ENCODE measurements at places on chromosomes 6 and 20.

GRCh38 chr6:97218912-97219311 is 64.1 kb downstream of the MMS22L start:
- no peak for DNase-seq

DNA sequence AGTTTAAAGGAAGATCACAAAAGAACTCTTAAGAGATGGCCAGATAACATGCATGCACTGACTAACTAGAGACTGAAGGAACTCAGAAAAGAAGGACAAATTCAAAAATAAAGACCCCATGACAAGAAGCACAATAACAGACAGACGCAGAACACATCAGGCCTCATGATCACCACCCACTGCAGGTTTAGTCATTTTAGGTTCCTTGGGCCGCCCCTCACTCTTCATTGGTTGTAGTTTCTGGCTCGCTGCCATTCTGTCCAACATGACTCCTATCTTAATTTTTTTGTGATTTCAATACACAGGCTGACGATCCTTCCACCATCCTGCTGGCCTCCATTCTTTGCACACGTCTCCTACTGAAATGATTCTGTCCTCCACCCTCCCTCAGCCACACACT is 21.6 kb downstream of the STX7 start:
- DNase-seq = no peak

- DNase-seq = no peak
Measured at GRCh38 chr20:2690718-2691117, 1.9 kb upstream of the EBF4 start.

DNA sequence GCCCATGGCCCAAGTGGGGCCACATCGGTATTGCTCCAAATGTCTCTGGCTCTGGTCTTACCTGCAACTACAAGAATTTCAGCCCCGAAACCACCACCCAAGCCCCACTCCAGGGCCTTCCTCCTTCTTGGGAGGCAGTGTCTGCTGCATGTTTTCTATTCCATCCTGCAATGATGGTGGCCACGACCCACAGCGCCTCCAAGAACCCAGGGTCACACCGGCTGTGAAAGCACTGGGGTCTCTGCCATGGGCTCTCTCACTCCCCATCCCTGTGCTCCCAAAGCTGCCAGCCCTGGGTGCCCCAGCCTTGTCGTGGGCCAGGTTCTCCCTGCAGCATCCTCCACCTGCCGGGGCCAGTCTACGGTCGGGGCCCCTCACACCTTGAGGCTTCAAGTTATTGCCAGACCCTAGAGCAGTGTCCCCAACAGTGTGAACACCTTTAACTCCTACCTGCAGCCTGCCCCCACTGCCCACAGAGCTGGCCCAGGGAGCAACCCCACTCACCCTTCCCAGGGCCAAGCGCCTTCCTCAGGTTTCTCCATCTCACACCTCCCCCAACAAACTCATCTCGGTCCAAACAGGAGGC is 115.4 kb downstream of the JPH2 start:
- no peak for DNase-seq

- no peak for DNase-seq
Measured at GRCh38 chr6:37123957-37124729, 45.8 kb upstream of the PIM1 start.

DNA sequence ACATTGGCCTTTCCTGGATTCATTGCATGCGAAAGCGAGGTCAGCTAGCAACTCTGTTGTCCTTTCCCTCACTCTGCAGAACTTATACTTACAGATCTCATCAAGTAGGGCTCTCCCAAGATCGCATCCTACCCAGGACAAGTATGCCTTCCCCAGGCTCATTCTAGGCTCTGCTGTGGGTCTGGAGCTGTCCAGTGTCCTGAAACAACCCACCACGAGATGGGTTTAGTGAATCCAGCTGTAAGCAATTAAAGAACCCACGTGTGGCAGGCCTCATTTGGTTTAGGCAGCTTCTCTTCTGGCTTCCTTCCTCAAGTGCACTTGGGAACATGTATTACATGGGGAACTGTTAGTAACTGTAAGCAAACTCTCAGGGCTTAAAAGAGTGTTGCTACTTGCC is 406.5 kb upstream of the CHD6 start:
- DNase-seq = no peak

DNA sequence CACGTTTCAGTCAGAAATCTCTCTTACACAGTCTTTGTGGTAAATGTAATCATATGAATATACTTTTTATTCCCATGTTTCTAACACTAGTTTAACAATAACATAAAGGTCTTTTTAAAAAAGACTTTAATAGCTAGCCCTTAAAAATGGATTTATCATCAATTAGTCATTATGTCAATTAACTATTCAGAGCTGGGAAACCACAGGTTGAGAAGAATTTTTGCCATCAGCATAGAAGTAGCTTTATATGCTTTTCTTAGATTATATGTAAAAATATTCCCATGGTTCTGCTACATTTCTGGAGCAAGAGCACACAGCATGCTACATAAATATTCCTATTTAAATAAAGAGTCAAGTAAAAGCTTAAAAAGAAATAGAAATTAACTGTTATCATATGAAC is 35.5 kb downstream of the ASCC3 start:
- no peak for DNase-seq

- DNase-seq = no peak
Measured at GRCh38 chr6:113340371-113340770, 516.8 kb upstream of the MARCKS start.

- DNase-seq = no peak
Measured at GRCh38 chr20:33679758-33680485, 5.7 kb upstream of the NECAB3 start.

DNA sequence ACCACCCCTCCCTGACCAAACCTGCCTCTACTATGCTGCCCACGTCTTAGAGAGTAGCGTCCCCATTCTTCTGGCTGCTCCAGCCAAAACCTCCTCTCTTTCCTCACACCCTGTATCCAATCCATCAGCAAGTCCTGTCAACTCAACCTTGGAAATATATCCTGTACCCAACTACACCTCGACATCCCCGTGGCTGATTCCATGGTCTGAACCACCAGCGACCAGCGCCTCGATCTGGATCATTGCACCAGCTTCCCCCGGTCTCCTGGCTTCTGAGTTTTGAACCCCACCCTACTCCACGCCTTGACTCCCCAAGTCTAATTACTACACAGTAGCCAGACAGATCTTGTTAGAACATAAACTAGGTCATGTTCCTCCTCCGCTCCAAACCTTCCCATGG is 9.8 kb downstream of the NRSN2 start:
- DNase-seq = no peak
